ENCODE measurements at places on chromosomes 6 and 20.

- no peak for DNase-seq
Measured at GRCh38 chr6:169489563-169490245, 212.1 kb downstream of the WDR27 start.

GRCh38 chr20:4794846-4795245, 73.1 kb downstream of the PRND start:
- no peak for DNase-seq

DNA sequence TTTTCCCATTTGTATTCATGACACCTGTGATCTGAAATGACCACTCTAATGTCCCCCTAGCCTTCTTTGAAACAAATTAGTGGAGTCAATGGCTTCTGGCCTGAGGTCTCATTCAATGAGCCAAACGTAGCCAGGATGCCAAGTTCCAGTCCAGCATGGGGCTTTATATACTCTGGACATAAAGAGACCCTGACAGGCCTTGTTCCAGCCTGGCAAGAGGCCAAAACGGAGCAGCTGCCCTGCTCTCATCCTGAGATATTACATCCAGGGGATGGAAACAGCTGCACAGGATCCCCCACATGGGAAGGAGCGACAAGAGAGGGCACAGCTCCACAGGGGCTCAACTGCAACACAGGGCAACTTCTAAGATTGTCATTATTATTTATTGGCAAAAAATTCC, 437.8 kb downstream of the CDH26 start:
- no peak for DNase-seq

DNA sequence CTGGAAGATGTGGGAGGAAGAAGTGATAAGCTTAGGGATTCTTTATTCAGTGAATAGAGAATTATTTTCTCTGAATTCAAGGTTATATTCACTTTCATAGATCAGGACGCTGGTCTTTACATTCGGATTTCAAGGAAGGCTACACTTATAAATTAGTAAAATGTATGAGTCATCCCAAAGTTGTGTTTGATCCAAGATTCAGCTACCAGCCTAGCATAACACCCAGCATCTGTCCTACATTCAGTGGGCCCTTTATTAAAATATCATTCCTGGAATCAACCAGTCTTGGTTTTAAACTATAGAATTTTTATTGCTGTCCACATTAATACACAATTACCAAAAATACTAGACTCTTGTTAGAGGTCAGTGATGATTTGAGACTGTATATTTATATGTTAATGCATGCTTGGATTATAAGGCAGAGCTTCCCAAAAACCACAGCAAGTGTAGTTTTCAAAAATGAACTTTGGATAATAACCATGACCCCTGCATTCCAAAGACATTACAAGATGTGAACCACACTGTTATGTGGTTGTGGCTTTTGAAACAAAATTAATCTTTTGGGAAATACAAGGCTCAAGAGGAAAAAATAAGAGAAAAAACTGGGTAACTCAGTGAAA, 210.7 kb upstream of the CNR1 start:
- no peak for DNase-seq

DNA sequence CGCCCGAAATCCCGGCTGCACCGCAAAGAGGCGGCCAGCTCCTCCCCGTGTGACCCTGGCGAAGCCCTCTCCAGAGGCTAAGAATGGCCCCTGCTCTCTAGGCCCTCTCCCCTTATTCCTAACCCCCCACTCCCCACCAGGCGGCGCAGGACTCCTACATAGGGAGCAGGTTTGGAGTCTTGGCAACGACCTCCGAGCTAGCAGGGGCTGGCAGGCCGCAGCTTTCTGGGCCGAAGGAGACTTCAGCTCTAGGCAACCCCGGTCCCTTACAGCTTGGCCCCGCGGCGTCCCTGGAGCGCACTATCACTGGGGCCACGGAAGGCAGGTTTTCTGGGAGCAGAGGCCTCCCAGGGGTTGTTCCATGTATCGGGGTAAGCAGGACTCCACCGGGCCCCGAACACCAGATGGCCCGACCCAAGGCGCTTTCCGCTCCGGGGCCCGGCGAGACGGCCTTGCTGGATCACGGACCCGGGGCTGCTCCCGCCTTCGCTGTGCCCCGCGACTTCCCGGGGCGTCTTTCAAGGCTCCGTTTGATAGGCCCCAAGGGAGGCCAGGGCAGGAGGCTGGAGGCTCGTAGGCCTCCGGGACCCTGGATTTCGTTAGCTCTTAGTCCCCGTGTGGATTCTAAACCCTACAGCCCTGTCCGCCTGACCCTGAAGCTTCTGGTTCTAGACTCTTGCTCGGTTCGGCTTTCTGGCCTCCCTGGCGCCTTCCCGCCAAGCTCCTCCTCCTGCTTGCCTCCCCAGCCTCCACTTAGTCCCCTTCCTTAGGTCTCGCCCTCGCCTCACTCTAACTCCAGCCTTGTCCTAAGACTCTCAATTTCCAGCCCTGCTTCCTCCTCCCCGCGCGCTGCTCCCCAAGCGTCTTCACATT, 1.9 kb downstream of the SLC32A1 start:
- DNase-seq: no peak

GRCh38 chr20:37335642-37336368, 10.1 kb upstream of the SRC start:
- no peak for DNase-seq

DNA sequence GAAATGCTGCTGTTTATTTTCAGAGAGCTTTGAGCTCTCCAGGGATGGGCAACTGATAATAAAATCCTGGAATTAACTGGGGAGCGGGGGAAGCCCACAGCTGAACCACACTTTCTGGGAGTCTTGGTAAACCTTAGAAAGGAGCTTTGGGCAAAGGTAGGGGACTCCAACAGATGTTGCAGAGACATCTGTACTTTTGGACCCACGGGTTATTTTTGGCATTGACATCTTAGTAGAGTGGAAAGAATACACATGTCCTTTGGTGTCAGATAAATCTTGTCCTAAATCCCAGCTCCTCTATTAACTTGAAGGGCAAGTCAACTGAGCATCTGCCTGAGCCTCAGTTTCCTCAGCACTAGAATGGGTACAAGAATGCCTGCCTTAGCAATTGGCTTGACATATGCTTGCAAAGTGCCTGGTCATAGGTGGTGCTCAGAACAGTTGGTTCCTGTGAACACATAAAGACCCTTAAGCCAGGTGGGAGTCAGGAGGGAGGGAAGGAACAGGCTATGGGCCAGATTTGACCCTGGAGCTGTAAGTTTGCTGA, 5.8 kb downstream of the SLC22A3 start:
- no peak for DNase-seq

DNA sequence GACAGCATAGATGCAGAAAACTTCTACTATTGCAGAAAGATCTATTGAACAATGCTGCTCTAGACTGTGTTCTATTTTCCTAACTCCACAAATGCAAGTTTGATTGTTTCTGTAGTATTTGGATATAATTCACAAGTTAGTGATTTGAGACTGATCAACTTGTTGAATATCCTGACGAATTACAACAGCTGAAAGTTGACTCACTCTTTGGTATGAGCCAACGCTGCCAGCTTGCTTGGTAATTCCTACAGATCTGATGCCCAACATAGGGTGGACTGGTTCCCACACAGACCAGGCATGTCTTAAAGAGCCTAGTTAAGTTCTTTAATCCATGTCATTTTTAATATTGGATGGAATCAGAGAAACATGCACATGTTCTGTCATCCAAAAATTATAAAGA, 231.0 kb upstream of the RAB32 start:
- no peak for DNase-seq

DNA sequence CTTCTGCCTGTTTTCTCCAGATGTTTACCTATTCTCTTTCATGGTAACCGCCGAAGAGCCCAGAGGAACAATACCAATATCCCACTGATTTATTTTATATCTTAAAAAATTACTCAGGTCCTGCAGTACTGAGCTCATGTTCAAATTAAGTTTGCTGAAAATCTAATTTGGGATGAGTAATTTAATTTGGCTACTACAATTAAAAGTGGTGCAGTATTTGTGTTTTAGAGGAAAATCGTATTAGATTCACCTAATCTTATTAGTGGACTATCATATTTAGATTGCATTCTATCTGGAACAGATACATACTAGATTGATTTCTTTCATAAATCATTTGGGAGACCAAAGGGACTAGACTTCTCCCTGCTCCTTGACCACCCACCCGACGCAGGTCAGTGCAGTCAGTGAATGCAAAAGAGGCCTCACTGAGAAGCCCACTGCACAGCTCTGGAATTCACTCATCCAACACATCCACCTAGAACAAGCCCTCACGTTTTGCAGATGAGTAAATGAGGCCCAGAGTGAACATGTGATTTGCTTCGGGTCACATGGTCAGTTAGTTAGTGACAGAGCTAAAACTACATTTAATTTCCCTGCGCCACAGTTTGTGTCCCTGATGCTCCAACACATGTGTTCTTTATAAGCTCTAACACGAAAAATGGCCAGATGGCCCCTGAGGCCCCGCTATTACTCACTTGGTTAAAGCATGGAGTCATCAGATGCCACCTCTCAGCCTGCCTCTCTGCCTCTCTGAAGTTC, 101.8 kb downstream of the TRERF1 start:
- DNase-seq: no peak

GRCh38 chr20:38115205-38115604, 49.9 kb downstream of the TGM2 start:
- no peak for DNase-seq

DNA sequence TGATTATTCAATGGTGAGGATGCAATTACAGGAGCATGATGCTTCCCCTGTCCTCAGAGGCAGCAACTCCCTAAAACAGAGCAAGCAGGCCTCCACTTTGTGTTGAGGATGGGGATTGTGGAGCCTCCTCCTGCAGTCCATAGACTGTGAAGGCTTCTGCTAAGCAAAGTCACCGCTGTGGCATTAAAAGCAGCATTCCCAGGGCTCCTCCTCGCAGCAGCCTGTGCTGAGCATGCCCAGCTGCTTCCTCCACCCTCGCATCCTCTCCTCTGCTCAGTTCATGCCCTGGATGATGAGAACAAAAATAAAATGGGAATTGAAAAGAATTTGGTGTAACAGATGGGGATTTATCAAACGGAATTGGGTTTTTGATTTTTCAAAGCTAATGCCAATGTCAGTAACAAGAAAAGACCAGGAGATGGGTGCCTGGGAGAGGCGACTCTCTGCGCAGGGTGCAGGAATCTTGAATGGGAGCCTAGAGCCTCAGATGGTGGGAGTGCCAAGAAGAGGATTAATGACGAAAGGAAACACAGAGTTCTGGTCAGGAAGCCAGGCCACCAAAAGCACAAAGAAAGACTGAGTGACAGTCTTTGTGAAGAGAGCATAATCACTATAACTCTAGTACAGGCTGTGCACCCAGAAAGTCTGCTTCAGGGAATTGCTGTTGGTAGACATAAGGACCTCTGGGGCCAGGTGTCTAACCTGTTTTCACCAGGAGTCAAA, 347.6 kb downstream of the TPBG start:
- no peak for DNase-seq

Data from gastrocnemius medialis (tissue), 4 donors.